Lung microvascular endothelial cell (primary cell): ENCODE measurements at places on chromosomes 5 and 9.

DNA sequence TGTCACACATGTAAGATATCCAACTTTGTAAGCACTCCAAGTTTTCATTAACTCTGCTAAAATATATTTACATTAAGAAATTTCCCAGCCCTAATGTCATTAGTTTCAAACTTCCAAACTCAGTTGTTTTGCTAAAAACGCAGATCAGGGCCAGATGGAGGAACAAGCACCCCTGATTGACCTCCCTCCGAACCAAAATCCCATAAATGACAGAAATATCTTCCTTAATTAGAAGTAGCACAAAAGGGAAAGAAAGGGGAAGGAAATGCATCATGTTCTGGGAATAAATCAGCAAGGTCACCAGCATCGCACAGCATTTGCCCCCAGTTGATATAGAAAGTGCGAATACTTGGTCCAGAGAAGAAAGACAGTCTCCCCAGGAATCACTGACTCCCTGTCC lies 61.4 kb upstream of the RUFY1 start:
- DNase-seq: no peak

GRCh38 chr9:114203410-114204140 lies 48.2 kb downstream of the COL27A1 start:
- DNase-seq: no peak

- DNase-seq: no peak
These were observed 47.7 kb upstream of the ANGPTL2 start for GRCh38 chr9:127170103-127170502.

DNA sequence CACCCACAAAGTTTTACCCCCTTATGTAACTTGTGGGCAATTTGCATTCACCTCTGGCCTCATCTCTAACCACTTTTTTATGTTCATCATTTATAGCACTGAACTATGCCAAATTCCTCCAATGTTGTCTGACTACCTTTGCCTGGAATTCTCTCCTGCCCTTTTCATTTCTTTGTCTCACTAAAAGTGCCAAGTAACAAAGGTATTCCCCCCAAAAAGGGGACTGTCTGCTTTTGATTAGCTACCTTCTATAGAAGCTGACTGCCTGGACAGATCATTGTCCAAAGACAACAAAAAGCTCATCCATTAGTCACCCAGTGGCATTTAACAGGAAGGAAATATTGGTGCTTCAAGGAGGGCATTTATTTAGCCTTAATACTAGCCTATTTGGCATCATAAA lies 189.9 kb upstream of the VCAN start:
- peak; percentile 21 for DNase-seq

GRCh38 chr5:92581690-92582089 lies 999.3 kb downstream of the NR2F1-AS1 start:
- no peak for DNase-seq

- peak; percentile 86 for DNase-seq
These were observed 9.3 kb upstream of the ZDHHC12 start for GRCh38 chr9:128733256-128733655.

DNA sequence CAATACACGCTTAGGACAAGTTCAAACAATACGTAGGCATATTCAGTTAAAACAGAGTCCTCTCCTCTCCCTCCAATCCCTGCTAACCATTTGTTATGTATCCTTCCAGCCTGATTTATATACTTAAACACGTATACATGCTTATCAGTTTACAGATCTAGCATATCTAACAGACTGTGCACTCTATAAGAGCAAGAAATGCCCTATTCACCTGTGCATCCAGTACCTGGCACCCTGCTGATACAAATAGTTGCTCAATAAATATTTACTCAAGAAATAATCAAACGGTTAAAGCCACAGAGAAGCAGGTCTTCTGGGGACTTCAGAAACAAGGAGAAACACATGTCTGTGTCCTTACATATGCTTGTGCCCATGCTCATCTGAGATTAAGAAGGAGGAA lies 55.9 kb downstream of the MLLT3 start:
- no peak for DNase-seq

- no peak for DNase-seq
These were observed 85.4 kb upstream of the CPEB4 start for GRCh38 chr5:173802670-173803165.

DNA sequence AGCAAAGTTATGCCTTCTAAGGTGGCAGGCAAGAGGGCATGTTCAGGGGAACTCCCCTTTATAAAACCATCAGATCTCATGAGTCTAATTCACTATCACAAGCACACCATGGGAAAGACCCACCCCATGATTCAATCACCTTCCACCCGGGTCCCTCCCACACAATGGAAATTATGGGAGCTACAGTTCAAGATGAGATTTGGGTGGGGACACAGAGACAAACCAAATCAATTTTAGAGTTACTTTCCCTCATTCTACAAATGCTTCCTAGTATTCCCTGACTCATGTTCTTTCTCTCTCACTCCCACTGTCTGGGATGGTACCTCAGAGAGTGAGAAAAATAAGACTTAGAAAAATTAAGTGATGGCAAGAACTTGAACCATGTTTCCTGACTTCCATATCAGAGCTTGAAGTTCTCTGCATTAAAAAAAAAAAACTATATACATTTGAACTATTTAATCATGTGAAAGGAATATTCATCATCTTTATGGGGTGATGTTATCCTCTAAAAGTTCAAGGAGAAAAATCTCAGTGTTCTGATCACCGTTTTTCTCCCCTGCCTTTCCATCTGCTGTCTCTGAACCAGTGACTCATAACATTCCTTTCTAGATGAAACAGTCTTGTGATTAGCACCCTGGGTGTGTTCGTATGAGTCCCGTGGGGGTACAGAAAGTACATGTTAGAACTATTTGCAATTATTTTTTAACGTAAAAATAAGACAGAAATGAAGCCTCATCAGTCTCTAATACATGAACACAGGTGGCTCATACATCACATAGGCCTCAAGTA lies 282.9 kb downstream of the SLF1 start:
- DNase-seq: peak; percentile 46

- no peak for DNase-seq
These were observed 81.6 kb upstream of the HAND1 start for GRCh38 chr5:154559398-154560276.

DNA sequence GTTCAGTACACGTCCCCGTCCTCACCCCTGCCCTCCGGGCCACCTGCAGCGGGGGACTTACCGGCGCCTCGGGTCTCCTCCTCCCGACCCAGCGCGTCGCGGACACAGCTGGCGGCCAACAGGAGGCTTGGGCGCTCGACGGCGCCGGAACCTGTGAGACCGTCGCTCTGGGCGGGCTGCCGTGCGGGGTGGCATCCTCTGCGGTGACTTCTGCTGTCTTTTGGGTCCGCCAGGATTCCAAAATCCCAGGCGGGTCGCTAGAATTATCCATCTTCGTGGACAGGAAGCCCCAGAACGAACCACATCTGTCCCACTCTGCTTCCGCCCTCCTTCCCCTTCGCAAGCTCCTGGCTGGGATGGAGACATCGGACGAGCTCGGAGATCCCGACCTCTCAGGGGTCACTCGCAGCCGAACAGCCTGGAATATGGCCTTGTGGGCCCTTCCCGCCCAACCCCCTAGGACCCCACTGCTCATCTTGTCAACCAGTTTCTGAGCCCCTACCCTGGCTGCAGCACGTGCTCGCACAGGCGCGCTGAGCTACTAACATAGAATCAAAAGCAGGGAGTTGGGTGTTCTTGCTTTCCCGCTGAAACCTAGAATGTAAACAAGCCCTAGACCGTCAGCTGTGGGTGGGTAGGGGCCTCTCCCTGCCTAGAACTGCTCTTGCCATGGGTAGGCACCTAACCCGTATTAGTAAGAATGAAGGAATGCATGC lies 947 bp upstream of the MARCHF3 start:
- peak; percentile 51 for DNase-seq

- DNase-seq: no peak
These were observed 81.5 kb upstream of the TRPM3 start for GRCh38 chr9:71202931-71203330.

DNA sequence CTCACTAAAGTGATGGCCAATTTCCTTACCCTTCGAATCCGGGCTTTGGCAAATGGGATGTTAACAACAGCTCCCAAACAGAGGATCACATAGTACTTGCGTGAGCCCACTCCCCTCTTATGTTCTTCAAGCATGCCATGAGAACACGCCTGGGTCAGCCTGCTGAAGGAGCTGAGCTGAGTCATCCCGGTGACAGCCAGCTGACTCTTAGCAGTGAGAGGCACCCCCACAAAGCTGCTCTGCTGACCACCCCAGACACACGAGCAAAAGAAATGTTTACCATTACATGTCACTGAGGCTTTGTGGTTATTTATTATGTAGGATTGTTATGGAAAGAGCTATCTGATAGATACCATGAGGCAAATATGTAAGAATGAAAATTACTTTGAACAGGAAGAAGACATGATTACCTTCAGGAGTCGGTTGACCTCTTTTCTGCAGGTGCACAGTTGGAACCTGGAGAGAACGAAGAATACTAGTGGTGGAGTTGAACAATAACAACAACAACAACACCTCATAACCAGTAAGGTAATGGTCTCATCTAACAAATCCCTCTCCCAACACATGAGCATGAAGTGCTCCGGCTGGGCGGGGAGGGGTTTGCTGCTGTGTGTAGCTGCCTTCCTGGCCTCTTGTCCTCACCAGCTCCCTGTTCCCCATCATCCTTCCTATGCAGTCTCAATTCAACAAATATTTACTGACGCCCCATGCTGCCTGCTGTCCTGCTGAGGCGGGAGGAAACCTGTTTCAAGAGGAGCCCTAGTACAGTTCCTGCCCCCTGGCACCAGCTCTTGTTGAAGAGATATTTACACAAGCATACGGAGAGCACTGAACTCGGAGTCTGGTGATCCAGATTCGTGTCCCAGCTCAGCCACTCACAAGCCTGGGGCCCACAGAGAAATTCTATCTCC lies 69.4 kb upstream of the LHFPL2 start:
- DNase-seq: no peak
